ENCODE measurements at places on chromosomes 6 and 20. TPM values are rescaled to one million over a fixed set of nuclear protein-coding genes. Genes with fewer than 3 reads are reported as not detected.

- no peak for DNase-seq
These were observed 42.9 kb downstream of the ZFAND3 start for GRCh38 chr6:37862430-37862829.

The BEND6 gene
- not detected for total RNA-seq

The PSORS1C1 gene
- total RNA-seq, result not detected

DNA sequence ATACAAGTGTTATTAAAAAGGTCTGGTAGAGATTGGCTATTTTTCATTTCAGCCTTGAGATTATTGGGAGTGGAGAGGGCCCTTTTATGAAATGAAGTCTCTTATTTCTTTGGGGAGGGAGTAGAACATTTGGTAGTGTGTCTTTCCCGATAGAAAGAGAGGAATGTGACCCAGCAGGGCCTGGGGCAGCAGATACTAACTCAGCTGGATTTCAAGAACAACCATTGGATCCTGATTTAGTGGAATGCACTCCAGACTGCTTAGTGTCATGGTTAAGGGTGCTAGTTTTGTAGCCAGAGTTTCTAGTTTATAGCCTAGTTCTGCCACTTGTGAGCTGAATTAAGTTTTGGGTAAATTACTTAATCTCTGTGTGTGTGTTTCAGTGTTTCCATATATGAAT, 18.4 kb upstream of the FLRT3 start:
- no peak for DNase-seq

GRCh38 chr6:89221129-89221528, 4.0 kb upstream of the GABRR1 start:
- no peak for DNase-seq

DNA sequence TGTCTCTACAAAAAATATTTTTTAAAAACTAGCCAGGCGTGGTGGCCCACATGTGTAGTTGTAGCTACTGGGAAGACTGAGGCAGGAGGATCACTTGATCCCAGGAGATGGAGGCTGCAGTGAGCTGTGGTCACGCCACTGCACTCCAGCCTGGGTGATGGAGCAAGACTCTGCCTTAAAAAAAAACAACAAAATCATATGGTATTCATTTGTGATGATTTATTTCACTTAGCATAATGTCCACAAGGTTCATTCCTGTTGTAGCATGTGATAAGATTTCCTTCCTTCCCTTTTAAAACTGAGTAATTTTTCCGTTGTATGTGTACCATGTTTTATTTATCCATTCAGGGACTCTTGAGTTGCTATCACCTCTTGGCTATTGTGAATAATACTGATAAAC, 26.2 kb downstream of the TMEM170B start:
- DNase-seq, result no peak

GRCh38 chr6:3442431-3443220, 14.2 kb downstream of the SLC22A23 start:
- no peak for DNase-seq

GRCh38 chr6:36926708-36927513, 27.6 kb upstream of the PI16 start:
- DNase-seq, result no peak

GRCh38 chr20:63973636-63974401, 4.1 kb upstream of the ZNF512B start:
- DNase-seq, result peak; percentile 74

- no peak for DNase-seq
These were observed 2.1 kb downstream of the PTK6 start for GRCh38 chr20:63534831-63535651.

The KHDRBS2 gene
- total RNA-seq, result not detected
